GF-D8 (cell line): ENCODE measurements at places on chromosomes 1 and 21.

DNA sequence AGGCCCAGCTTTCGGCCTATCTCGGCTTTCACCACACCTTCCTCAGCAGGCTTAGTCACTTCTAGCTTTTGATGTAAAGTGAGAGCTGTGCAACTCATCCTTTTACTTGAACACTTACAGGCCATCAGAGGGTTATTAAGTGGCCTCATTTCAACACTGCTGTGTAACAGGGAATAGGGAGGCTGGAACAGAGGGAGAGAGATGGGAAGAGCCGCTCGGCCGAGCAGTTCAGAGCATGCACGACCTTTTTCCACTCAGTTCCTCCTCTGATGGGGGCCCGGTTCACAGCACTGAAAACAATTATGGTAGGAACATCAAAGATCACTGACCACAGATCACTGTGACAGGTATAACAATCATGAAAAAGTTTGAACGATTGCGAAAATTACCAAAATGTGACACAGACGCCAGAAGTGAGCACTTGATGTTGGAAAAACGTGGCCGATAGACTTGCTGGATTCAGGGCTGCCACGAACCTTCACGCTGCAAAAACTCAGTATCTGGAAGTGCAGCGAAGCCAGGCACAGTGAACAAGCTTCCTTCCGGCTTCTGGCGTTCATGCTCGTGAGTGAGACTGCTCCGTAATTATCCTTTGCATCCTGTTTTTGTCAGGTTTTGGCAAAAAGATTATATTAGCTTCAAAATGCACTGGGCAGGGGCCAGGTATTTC is 28.6 kb downstream of the AGPAT3 start:
- peak; percentile 45 for DNase-seq

- no peak for DNase-seq
Observed at GRCh38 chr1:3014050-3014440, 7.2 kb upstream of the ACTRT2 start.

DNA sequence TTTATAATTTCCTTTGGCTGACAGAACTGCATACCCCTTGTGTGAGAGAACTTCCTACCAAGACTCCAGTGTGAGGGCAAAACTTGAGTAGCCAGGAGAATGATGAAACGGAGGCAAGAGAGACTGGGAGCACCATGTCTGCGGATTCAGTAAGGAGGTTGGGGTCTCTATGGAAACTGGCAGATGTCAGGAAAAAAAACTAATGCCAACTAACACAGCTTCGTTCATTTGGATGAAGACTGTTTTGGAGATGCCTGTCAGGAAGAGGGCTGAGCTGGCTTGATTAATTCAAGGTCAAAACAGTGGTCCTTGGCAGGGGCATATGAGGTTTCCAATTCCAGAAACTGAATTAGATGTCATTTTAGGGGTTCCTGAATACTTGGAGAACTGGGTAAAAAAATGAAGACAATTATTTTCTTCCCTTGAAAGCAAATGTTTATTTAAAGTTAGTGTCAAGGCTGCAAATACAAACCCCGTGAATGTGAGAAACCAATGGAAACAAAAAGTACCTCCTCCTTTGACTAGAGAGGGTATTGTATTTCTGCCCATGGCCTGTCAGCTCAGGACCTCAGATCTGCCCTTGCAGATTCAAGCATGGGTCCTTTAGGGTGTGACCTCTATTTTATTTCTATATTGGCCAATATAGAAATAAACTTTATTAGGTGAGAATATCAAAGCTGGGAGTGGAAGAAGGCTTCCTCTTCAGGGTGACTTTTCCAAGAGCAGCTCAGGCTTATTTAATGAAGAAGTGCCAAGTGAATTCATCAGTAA is 110.5 kb downstream of the MAST2 start:
- DNase-seq = no peak

DNA sequence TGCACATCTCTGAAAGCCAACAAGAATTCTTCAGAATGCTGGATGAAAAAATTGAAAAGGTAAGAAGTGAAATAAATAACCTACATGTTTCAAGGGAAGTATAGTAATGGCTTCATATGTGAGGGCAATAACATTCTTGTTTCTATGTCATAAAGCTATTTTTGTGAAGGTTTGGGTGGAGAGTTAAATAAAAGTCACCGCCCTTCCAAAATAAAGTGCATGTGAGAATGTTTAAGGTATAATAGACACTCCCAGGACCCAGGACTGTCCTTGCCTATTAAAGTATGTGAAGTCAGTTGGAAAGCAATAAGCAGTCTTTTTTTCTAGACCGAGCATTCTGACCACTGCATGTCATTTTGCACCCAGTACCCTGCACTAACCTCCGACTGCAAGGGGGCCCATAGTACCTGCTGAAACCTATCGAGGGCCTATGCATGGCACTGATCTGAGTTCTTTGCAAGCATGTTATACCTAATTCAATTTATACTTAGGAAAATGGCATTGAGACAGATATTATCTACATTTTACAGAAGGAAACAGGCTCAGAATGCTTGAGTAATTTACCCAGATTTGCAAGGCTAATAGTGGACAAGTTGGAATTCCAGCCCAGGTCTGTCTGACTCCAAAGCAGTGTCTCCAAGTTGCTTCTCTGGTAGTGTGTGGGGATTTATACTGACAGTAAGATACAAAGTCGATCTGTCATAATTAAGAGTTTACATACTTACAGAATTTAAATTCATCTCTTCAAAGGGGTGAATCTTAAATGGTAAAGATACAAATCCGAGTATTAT is 156.1 kb downstream of the EDEM3 start:
- no peak for DNase-seq

GRCh38 chr1:92902406-92902744 is 58.9 kb downstream of the DIPK1A start:
- no peak for DNase-seq

- DNase-seq = no peak
Observed at GRCh38 chr1:154775621-154776605, 94.2 kb downstream of the KCNN3 start.

GRCh38 chr1:6103111-6103853 is 57.6 kb downstream of the KCNAB2 start:
- no peak for DNase-seq

DNA sequence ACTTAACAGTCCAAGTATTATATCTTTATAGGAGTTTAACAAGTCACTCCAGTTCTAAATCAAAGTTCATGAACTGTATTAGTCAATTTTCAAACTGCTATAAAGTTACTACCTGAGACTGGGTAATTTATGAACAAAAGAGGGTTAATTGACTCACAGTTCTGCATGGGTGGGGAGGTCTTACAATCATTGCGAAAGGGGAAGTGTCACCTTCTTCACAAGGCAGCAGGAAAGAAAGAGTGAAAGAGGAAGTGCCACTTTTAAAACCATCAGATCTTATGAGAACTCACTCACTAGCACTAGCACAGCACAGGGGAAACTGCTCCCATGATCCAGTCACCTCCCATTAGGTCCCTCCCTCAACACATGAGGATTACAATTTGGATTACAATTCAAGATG is 70.0 kb downstream of the CLCA4 start:
- DNase-seq = peak; percentile 75

DNA sequence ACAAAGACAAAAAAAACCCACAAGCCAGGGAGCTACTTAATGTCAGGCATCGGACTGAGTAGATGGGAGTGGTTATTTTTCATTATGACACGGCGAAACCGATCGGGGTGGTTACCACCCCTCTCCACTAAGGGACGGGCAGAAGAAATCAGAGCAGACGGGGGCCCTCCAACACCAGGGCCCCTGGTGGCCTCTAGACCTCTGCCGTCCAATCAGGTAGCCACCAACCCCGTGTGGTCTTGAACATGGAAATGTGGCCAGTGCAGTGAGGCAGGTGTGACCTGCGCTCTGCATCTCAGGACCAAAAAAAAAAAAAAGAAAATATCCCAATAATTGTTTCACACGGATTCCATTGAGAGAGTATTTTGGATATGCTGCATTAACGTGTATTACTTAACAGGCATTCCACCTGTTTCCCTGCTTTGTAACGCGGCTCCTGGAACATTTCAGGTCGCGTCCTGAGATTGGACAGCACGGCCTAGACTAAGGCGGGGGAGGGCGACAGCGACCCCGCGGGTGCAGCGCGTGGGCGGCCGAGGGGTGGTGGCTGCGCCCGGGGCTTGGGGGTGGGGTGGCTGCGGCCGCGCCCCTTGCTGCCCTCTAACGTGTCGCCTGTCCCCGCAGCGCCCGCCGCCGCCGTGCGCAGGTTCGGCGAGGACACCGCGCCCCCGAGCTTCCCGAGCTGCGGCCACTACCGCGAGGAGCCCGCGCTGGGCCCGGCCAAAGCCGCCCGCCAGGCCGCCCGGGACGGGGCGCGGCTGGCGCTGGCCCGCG is 48.3 kb downstream of the SIM2 start:
- no peak for DNase-seq

GRCh38 chr21:45444385-45444784 is 39.4 kb downstream of the COL18A1 start:
- DNase-seq = no peak

- DNase-seq = no peak
Observed at GRCh38 chr21:35511696-35512162, 462.6 kb upstream of the RUNX1 start.

- no peak for DNase-seq
Observed at GRCh38 chr1:29650041-29650400, 413.7 kb downstream of the PTPRU start.

DNA sequence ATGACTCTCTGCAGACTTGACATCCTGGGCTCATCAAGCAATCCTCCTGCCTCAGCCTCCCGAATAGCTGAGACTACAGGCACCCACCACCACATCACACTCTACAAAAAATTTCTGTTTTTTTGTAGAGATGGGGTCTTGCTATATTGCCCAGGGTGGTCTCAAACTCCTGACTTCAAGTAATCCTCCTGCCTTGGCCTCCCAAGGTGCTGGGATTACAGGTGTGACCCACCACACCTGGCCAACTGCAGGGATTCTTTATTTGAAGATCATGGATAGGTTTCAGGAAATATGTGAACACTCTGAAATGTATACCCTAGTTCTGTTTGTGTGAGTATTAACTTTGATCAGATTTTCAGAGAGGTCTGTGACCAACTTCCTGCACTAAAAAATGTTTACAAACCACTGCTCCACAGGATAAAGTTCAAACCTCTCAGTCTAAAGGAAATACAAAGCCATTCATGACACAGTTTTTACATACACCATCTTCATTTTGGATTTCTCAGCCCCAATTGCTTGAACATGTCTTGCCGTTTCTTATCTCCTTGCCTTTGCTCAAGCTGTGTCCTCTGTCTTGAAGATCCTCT is 252.3 kb upstream of the FGGY start:
- DNase-seq = no peak

DNA sequence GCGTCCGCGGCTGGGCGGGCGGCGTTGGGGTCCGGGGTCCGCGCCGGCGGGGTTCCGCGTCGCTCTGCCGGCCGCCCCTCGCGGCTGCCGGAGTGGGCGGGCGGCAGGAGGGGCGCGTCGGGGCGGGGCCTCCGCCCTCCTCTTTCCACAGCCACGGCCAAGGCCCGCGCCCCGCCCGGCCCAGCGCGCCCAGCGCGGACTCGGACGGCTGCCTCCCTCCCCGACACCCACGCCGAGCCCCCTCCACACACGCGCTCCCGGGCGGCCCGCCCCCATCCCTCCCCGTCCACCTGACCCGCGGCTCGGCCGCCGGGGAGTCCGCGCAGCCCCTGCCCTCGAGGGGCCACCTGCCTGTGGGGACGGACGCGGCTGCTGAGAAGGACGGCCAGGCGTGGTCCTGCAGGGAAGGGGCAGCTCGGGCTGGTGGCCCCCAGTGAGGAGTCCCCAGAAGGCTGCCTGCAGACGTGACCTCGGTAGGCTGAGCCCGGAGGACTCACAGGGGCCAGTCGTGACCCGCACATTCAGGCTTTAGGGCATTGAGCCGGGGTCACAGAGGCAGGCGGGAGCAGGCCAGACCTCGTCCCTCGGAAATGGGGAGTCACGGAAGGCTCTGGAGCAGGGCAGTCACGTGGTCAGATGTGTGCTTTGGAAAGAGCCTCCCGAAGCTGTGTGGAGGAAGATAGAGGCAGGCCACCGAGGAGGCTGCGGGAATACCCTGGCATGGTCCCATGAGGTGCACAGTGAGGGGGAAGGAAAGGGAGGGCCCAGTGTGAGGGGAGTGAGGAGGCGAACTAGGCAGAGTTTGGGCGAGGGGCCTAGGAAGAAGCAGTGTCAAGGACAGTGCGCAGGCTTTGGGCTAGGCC is at the start of gene COL8A2:
TSS of gene COL8A2 (minus strand) at position 94 of the 863 bp plus-strand sequence. CDS start 24,980 bp downstream, outside the sequence.
- no peak for DNase-seq

DNA sequence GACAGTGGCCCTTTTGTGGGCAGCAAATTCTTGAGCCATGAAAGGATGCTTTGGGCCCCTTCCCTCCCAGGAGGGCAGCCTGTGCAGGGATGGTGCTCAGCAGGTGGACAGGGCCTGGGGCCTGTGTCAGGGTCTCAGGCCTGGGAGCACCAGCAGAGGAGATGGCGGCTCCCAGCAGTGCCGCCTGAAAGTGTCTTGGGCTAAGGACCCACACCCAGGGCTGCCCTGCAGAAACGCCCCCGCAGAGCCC is 23.9 kb downstream of the FTCD start:
- no peak for DNase-seq
